Activated T-helper 1 cell treated with anti-CD3 and anti-CD28 coated beads, Interleukin-12 subunit alpha, Interleukin-12 subunit beta, Interleukin-2, Interleukin-4 antibody, amounts not matched to agents 30 ng/mL and 10 ng/mL and 1 ng/mL, durations not matched to agents 14 hours and 24 hours and 36 hours (primary cell): ENCODE measurements at places on chromosomes 16 and 17.
A peak's percentile ranks its signal among the peaks of the same experiment; 100 is the strongest.

DNA sequence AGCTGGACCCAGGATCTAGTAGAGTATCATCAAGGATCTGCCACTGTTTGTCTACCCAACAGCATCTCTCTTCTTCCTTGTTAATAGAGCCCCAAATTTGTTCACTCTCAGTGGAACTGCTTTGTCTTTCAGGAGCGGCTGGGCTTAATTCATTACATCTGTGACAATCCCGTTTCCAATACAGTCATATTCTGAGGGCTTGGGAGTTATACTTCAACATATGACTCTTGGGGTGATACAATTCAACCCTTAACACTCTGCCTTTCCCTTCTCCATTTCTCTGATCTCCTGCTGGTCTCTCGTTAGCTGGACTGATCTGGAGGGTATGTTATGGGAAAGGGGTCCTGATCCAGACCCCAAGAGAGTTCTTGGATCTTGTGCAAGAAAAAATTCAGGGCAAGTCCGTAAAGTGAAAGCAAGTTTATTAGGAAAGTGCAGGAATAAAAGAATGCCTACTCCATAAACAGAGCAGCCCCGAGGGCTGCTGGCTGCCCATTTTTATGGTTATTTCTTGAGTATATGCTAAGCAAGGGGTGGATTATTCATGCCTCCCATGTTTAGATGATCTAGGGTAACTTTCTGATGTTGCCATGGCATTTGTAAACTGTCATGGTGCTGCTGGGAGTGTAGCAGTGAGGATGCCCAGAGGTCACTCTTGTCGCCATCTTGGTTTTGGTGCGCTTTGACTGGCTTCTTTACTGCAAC, 42.4 kb downstream of the IQCK start:
- no peak for DNase-seq
- H3K27ac ChIP-seq: no peak overlapping the region
- no peaks in the 10 kb centered on the region for H3K27me3 ChIP-seq
- H3K36me3 ChIP-seq: no peaks in the 10 kb centered on the region

DNA sequence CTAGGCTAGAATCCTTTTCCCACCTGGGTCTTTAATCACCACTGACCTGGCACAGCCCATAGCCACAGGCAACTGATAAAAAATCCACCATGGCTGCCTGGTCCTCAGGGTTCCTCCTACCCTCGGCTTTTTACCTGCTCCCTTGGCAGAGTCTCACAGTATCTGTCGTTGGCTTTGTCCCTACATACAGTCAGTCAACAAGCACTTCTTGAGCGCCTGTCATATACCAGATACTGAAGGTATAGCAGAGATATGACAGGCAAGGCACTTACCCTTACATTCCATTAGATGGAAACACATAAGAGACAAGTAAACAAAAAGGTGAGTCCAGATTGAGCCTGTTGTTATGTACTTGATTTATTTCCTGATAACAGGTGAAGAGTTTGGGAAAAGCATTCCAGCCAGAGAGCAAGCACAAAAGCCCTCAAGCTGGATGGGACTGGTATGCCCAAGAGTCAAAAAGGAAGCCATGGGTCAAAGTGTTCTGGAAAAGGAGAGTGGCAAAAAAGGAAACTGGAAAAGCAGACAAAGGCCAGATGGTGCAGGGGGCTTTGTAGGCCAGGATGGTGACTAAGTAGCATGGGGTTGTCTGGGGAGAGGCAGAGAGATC, 247.0 kb downstream of the CHD9NB start:
- no peaks in the 10 kb centered on the region for H3K27me3 ChIP-seq
- DNase-seq: no peak
- no peak overlapping the region for H3K4me3 ChIP-seq

GRCh38 chr17:44749076-44749979, 9.5 kb upstream of the ADAM11 start:
- peaks cover 15% of the 10 kb centered on the region for H3K36me3 ChIP-seq
- H3K27ac ChIP-seq: no peak overlapping the region
- no peaks in the 10 kb centered on the region for H3K27me3 ChIP-seq
- DNase-seq: no peak

GRCh38 chr16:49585143-49585832, 211.7 kb downstream of the C16orf78 start:
- no peak overlapping the region for H3K4me3 ChIP-seq
- no peak overlapping the region for H3K27ac ChIP-seq
- H3K27me3 ChIP-seq: no peaks in the 10 kb centered on the region
- no peak for DNase-seq
- H3K4me1 ChIP-seq: no peaks in the 10 kb centered on the region

- no peak overlapping the region for H3K4me3 ChIP-seq
- peaks cover 9% of the 10 kb centered on the region for H3K4me1 ChIP-seq
Observed at GRCh38 chr16:81652798-81653505, 126.1 kb upstream of the PLCG2 start.

- H3K36me3 ChIP-seq: peaks cover 4% of the 10 kb centered on the region
- peaks cover 39% of the 10 kb centered on the region for H3K4me1 ChIP-seq
- H3K4me3 ChIP-seq: peak overlapping the region; percentile 97
- H3K27me3 ChIP-seq: no peaks in the 10 kb centered on the region
- peak overlapping the region; percentile 97 for H3K27ac ChIP-seq
Observed at GRCh38 chr16:46621934-46622676, 926 bp upstream of the SHCBP1 start.
